ENCODE measurements at places on chromosomes 6 and 20. TPM values are rescaled to one million over a fixed set of nuclear protein-coding genes. Genes with fewer than 3 reads are reported as not detected.
A peak's percentile ranks its signal among the peaks of the same experiment; 100 is the strongest.

- H3K27ac ChIP-seq = no peak overlapping the region
- H3K4me3 ChIP-seq = no peak overlapping the region
- no peak for DNase-seq
Measured at GRCh38 chr20:62217913-62218773, 1.9 kb downstream of the HRH3 start.

GRCh38 chr6:124434421-124434820 lies 527.8 kb upstream of the RNF217 start:
- no peak for DNase-seq
- H3K36me3 ChIP-seq = no peaks in the 10 kb centered on the region
- H3K4me1 ChIP-seq = no peaks in the 10 kb centered on the region
- H3K4me3 ChIP-seq = no peak overlapping the region

GRCh38 chr20:6613280-6613861 lies 154.1 kb upstream of the BMP2 start:
- H3K4me3 ChIP-seq = no peak overlapping the region
- no peak for DNase-seq
- H3K27ac ChIP-seq = no peak overlapping the region
- no peaks in the 10 kb centered on the region for H3K27me3 ChIP-seq
- no peaks in the 10 kb centered on the region for H3K4me1 ChIP-seq

GRCh38 chr6:13466304-13467215 lies 20.8 kb downstream of the GFOD1 start:
- no peaks in the 10 kb centered on the region for H3K27me3 ChIP-seq
- H3K27ac ChIP-seq = no peak overlapping the region
- peaks cover 15% of the 10 kb centered on the region for H3K4me1 ChIP-seq

- no peak for DNase-seq
- H3K36me3 ChIP-seq = no peaks in the 10 kb centered on the region
Measured at GRCh38 chr6:112017169-112017568, 36.7 kb upstream of the CCN6 start.

DNA sequence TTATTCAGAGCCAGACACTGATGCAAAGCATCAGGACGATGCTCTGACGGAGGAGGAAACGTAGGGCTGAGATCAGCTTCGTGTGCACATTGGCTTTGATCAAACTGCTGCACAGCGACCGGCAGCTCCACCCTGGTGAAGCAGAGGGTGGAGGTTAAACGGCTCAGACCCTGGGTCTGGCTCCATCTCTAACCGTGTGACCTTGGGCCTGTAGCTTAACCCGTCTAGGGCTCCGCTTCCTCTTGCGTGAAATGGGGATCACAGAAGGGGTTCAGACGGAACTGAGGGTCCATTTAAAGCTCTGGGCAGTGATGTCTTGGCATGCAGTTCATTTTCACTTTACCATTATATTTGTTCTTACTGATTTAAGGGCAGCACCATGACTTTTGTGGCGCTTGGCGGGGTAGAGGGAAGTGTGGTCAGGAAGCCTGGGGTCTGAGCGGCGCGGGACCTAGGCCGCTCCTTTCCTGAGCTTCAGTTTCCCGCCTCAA lies 644 bp downstream of the RBL1 start:
- peak overlapping the region; percentile 76 for H3K27ac ChIP-seq
- H3K4me3 ChIP-seq = peak overlapping the region; percentile 72
- H3K4me1 ChIP-seq = peaks cover 20% of the 10 kb centered on the region

GRCh38 chr6:91043751-91044150 lies 456.9 kb upstream of the MAP3K7 start:
- no peaks in the 10 kb centered on the region for H3K4me1 ChIP-seq
- H3K27ac ChIP-seq = no peak overlapping the region
- no peak for DNase-seq
- no peaks in the 10 kb centered on the region for H3K27me3 ChIP-seq
- H3K36me3 ChIP-seq = no peaks in the 10 kb centered on the region

GRCh38 chr6:162173466-162173865 lies 554.1 kb downstream of the PRKN start:
- no peak for DNase-seq
- no peaks in the 10 kb centered on the region for H3K27me3 ChIP-seq
- H3K27ac ChIP-seq = no peak overlapping the region

DNA sequence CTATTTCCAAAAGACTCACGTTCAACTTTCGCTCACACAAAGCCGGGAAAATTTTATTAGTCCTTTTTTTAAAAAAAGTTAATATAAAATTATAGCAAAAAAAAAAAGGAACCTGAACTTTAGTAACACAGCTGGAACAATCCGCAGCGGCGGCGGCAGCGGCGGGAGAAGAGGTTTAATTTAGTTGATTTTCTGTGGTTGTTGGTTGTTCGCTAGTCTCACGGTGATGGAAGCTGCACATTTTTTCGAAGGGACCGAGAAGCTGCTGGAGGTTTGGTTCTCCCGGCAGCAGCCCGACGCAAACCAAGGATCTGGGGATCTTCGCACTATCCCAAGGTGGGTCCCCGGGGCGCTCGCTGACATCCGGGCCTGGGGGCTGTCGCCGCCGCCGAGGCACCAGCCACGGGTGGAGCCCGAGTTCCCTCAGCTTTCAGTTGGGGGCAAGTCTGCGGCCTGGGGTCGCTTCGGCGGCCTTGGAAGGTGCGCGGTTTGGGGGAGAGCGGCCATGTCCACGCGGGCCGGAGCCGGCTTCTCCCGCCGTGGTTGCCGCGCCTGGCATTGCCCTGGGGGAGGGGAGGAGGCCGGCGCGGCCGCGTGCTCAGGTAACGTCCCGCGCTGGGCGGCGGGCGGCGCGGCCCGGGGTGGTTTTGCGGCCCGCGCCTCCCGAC lies 429 bp downstream of the AMD1 start:
- H3K4me1 ChIP-seq = peaks cover 39% of the 10 kb centered on the region
- H3K4me3 ChIP-seq = peak overlapping the region; percentile 95
- no peaks in the 10 kb centered on the region for H3K27me3 ChIP-seq
- H3K36me3 ChIP-seq = no peaks in the 10 kb centered on the region
- peak; percentile 74 for DNase-seq
- H3K27ac ChIP-seq = peak overlapping the region; percentile 99

DNA sequence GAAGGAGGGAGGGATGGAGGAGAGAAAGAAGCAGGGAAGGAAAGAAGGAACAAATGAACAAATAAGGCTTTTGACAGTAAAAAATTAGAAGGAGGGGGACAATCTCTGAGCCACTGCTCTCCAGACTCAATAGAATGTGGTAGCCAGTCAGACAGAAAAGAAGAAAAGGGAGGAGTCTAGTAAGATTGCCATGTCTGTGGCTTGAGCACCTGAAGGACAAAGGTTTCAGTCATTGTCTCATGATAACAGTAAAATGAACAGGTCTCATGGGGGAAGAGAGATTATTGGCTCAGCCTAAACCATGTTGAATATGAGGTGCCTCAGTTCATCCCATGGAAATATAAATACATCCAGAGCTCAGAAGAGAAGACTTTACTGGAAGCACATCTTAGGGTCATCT lies 14.0 kb upstream of the LOC128125822 start:
- no peak for DNase-seq
- no peaks in the 10 kb centered on the region for H3K4me1 ChIP-seq
- H3K4me3 ChIP-seq = no peak overlapping the region

DNA sequence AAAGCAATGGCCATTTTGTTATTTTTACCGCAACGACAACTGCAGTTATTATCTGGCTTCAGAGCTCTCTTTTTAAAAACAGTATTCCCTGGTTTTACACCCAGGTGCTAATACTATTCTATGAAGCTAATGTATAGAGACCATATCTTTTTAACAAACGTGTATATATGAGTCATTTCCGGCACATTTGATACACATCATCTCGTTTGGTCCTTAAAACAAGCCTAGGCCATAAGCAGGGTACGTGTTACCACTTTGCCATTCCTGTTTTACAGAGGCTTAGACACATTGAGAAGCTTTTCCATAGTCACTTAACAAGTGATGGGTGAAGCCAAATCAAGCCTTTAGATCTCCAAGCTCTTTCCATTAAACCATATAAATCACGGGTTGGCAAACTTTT lies 5.5 kb downstream of the TRAF3IP2 start:
- no peak overlapping the region for H3K27ac ChIP-seq
- H3K36me3 ChIP-seq = no peaks in the 10 kb centered on the region
- peaks cover 14% of the 10 kb centered on the region for H3K4me1 ChIP-seq
- no peak for DNase-seq
- no peak overlapping the region for H3K4me3 ChIP-seq

DNA sequence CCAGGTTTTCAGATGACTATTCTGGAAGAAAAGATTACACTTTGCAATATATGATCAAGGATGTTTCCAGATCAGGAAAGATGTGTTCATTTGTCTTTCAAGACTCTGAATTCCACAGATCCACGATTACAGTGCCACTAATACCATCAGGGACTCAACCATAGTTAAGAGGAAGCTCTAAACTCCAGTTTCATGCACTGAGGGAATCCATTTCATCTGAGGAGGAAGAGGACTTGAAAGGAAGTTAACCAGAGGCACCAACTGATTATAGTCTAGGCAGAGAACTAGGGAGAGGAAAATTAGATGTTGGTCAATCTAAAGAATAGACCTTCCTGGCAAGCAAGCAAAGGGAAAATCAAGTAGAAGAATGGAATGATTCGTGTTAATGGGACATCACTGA lies 218.3 kb upstream of the PRDM1 start:
- DNase-seq = no peak
- H3K4me1 ChIP-seq = no peaks in the 10 kb centered on the region
- H3K27ac ChIP-seq = no peak overlapping the region
- H3K27me3 ChIP-seq = no peaks in the 10 kb centered on the region
- no peak overlapping the region for H3K4me3 ChIP-seq
- no peaks in the 10 kb centered on the region for H3K36me3 ChIP-seq

- H3K36me3 ChIP-seq = no peaks in the 10 kb centered on the region
- DNase-seq = no peak
Measured at GRCh38 chr20:62677678-62678077, 31.0 kb upstream of the NTSR1 start.

GRCh38 chr6:169520104-169520503 lies 181.7 kb downstream of the WDR27 start:
- no peak overlapping the region for H3K27ac ChIP-seq
- no peaks in the 10 kb centered on the region for H3K27me3 ChIP-seq
- no peak overlapping the region for H3K4me3 ChIP-seq
- no peak for DNase-seq

DNA sequence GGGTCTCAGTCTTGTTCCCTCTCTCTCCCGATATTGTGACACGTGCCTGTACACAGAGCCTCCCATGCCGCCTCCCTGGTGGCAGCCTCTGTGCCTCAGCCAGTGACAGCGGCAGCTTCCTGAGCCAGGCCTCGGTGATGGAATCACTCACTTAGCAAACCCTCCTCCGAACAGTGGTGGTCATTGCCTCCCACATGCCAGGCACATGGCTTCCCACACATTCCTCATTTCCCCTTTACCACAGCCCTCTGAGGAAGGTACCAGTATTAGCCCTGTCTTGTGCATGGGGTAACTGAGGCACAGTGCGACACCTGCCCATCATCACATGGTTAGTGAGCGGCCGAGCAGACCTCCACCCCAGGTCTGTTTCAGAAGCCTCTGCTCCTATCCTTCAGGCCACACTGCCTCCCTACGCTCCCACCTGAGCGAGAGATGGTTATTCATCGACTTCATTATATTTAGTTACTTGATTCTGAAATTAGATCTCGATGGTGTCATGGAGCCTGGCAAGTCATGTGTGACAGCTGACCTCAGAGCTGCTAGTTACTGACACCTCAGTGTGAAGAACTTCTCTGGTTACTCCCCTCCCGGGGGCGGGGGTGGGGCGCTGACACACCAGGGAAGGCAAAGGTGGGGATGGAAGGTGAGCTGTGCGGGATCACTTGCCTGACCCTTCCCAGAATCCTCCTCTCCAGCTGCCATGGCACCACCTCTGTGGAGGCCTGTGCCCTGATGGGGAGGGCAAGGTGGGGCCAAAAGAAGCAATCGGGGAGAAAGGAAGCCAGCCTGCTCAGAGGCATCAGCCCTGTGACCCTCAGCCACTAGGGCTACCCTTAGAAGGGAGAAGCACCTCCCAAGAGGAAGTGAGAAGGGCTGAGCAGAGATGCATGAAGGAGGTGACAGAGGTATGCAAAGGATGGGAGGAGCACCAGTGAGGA lies 17.9 kb downstream of the MDGA1 start:
- no peak overlapping the region for H3K4me3 ChIP-seq
- H3K4me1 ChIP-seq = no peaks in the 10 kb centered on the region
- DNase-seq = no peak
- H3K27ac ChIP-seq = no peak overlapping the region
- no peaks in the 10 kb centered on the region for H3K36me3 ChIP-seq
- H3K27me3 ChIP-seq = no peaks in the 10 kb centered on the region

DNA sequence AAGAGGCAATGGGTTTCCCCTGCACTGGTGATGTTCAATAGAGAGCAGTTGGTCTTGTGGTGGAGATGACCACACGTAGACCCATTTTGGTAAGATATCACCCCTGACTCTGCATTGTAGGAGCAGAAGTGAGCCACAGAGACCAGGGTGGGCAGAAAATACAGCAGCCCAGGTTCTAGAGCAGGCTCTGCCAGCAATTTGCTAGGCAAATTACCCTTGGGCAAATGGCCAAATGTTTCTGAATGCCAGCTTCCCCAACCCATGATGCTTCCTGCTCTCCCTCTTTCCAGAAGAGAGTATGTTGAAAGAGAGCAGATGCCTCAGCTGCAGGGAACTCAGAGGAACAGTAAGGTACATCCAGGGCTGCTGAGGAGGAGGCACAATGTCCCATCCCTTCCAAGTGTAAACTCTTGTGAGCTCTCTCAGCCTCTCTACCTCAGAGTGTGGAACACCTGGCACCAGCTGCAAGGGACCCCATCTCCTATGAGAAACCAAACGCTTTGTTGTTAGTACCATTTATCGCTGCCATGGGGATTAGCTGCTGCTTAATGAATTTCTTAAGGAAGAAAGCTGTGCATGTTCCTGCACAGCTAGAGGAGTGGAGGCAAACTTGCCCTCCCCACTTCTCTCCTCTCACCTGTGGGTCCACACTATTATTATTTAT lies 317.5 kb upstream of the MOCS1 start:
- no peak overlapping the region for H3K4me3 ChIP-seq
- H3K4me1 ChIP-seq = no peaks in the 10 kb centered on the region
- H3K36me3 ChIP-seq = no peaks in the 10 kb centered on the region
- H3K27ac ChIP-seq = no peak overlapping the region

- no peaks in the 10 kb centered on the region for H3K27me3 ChIP-seq
- no peak overlapping the region for H3K4me3 ChIP-seq
- H3K36me3 ChIP-seq = no peaks in the 10 kb centered on the region
Measured at GRCh38 chr6:112680091-112680490, 333.0 kb downstream of the RFPL4B start.

- no peak overlapping the region for H3K27ac ChIP-seq
- no peak overlapping the region for H3K4me3 ChIP-seq
- no peak for DNase-seq
- H3K36me3 ChIP-seq = no peaks in the 10 kb centered on the region
- no peaks in the 10 kb centered on the region for H3K4me1 ChIP-seq
Measured at GRCh38 chr6:30894935-30895334, 10.6 kb downstream of the DDR1 start.

The TSBP1 gene
- not detected for polyA plus RNA-seq

The ACTL10 gene
- polyA plus RNA-seq = 6.6 TPM

The TAAR9 gene
- polyA plus RNA-seq = not detected

The GPANK1 gene
- 19.6 TPM for polyA plus RNA-seq

The KIAA1755 gene
- polyA plus RNA-seq = not detected

The MUCL3 gene
- not detected for polyA plus RNA-seq

The PRICKLE4 gene
- polyA plus RNA-seq = not detected

The PAK5 gene
- not detected for polyA plus RNA-seq

The MYBL2 gene
- 0.20 TPM for polyA plus RNA-seq

The PARD6B gene
- 0.72 TPM for polyA plus RNA-seq
